ENCODE measurements at places on chromosomes 2 and 18. TPM values are rescaled to one million over a fixed set of nuclear protein-coding genes. Genes with fewer than 3 reads are reported as not detected.

SOX11 gene
- total RNA-seq, result under 0.01 TPM

SPDYA gene
- 1.3 TPM for total RNA-seq

ITGB6 gene
- not detected for total RNA-seq

FER1L5 gene
- total RNA-seq, result not detected

SLC9A2 gene
- total RNA-seq, result under 0.01 TPM

MC2R gene
- total RNA-seq, result not detected

PLEKHB2 gene
- 144 TPM for total RNA-seq

MROH2A gene
- total RNA-seq, result not detected

IL1F10 gene
- not detected for total RNA-seq

LRRC30 gene
- total RNA-seq, result not detected

C18orf32 gene
- total RNA-seq, result 3.4 TPM

RBKS gene
- total RNA-seq, result 1.2 TPM

ANKRD30BL gene
- not detected for total RNA-seq

ALK gene
- total RNA-seq, result not detected

FBXO41 gene
- 0.19 TPM for total RNA-seq

EFHD1 gene
- total RNA-seq, result 0.16 TPM

NT5C1B gene
- not detected for total RNA-seq

ZC3H6 gene
- total RNA-seq, result 2.2 TPM

DOK6 gene
- under 0.01 TPM for total RNA-seq

IL36RN gene
- total RNA-seq, result not detected

MYL1 gene
- not detected for total RNA-seq

ACVR2A gene
- 4.5 TPM for total RNA-seq

RESP18 gene
- not detected for total RNA-seq

PLGLB2 gene
- 0.65 TPM for total RNA-seq

LYPD1 gene
- total RNA-seq, result 3.1 TPM

AMMECR1L gene
- 24.2 TPM for total RNA-seq

LRP2 gene
- total RNA-seq, result not detected

HNMT gene
- 4.4 TPM for total RNA-seq
